ENCODE measurements at places on chromosomes 4 and X.
A peak's percentile ranks its signal among the peaks of the same experiment; 100 is the strongest.

DNA sequence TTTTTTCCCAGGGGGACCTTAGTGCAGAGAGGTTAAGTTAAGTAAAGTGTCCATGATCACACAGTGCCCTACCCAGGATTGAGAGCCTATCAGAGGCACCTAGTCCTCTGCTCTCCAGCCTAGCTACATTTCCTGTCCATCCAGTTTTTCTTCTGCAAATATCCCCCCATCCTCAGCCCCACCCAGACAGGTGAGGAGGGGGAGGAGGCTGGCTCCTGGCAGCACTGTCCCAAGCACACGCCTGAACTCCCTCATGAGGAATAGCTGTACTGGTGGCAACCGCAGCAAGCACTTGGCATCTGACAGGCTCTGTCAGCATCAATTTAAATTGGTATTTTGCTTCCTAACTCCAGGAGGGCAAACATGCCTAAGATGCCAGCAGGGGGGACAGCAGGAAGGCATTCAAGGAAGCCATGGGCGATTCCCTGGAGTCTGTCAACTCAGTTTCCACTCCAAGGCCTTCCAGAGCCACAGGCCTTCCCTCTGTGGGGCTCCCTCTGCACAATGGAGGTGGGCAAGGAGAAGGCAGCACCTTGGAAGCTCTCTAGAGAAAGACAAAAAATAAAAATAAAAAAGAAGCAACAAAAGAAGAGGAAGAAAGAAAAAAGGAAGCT lies 6.4 kb upstream of the FRMPD3 start:
- peak; percentile 53 for DNase-seq

- no peak for DNase-seq
Observed at GRCh38 chr4:8893624-8894423, 22.2 kb upstream of the HMX1 start.

GRCh38 chr4:23894021-23894420 lies 4.2 kb upstream of the PPARGC1A start:
- no peak for DNase-seq

DNA sequence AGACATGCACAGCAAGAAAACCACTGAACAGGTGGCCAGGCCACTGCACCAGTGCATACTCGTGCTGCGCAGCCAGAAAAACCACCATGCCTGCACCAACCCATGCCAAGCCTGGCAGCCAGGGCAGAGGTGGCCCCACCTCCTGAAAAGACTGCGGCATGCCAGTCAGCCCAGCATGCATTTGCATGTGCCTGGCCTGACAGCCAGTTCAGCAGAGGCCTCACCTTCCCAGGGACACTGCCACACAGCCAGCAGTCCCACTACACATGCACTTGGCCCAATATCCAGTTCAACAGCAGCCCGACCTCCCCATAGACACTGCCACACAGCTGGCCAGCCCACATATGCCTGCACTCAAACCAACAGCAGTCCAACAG lies 43.5 kb upstream of the DDX60 start:
- no peak for DNase-seq

DNA sequence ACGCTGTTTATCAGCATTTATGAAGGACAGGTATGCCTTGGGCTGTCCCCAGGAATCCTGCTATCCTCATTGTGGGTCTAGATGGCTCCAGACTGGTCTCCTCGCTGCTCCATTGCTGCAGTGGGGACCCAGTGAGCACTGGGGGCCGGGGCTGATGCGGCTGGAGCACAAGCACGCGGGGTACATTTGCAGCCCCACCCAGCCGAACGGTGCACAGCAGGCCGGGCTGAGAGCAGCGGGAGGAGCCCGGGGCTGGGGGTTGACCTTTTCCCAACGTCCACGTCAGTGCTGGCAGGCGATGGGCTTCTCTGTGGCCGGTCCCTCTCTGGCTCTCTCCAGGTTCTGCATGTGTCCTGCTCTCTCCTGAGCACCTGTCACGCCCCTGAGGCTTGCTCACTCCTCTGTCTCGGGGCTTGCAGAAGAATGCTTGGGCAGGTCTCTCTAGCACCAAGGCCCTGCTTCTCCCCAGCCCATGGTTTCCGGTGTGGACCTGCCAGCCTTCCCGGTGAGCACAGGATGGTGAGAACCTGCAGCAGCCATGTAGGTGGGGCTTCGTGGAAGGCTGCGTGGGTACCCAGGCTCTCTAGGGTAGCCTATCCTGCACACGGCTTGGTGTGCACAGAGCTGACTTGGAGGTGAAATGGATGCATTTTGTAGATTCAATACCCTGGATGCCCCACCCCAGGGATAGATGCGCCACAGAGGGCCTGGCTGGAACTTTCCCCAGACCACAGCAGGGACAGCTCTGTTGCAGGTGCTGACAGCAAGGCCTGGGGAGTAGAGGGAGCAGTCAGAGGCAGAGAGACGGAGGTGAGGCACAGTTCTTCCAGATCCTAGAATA lies 89.1 kb upstream of the ADRA2C start:
- DNase-seq = no peak
